Right renal cortex interstitium (tissue), 3 donors: ENCODE measurements at places on chromosomes 6 and 20. TPM values are rescaled to one million over a fixed set of nuclear protein-coding genes. Genes with fewer than 3 reads are reported as not detected.

Gene HEY2
- 7.6 TPM for polyA plus RNA-seq

Gene HMGN3
- 401 TPM for polyA plus RNA-seq

DNA sequence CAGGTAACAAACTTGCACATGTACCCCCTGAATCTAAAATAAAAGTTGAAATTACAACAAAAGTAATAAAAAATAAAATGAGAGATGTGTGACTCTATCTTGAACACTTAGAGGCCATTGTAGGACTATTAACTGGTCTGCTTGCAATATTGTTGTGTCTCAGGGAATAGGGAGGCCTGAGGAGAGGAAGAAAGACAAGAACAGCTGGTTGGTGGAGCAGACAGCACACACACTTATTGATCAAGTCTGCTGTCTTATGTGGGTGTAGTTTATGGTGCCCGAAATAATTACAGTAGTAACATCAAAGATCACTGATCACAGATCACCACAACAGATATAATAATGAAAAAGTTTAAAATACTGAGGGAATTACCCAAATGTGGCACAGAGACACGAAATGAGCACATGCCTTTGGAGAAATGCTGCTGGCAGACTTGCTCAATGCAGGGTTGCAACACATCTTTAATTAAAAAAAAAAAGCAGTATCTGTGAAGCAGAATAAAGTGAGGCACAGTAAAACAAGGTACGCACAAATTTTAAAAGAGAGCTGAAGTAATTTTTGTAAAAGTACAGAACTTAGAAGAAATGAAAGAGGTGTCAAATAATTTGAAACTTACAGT is 110.1 kb upstream of the HDAC2 start:
- DNase-seq: no peak

DNA sequence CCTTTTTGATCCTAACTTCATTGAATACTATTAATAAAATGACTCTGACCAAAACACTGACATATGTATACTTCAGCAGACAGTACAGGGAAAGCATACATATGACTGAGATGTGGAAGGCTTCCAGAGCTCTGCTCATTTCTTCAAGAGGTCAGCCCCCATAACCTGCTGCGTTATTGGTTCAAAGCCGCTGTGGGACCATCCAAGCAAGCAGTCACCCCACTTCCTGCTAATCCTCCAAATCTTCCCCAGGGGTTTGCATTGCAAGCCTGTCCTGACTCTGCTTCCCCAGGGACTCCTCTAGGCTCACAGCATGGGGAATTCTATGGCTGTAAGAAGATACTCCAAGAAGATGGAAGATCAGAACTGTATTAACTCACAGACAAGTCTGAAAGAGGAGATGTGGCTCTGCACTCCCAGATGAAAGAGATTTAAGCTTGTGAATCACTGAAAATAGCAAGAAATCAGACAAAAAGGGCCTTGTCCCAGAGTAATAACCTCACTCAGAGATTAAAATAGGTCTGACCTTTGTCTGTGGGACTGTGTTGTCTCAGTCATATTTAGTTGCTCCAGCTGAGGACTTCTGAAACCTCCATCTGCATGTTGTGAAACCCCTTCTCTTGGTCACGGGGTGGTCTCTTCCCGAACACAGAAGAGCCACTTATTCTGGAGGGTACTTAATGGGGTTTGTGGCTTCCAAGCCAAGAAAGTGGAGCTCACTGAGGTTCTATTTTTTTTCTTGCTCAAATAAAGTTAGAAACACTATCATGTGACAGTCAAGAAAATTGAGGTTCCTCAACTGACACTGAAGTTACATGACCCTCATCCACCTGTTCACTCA is 101.5 kb upstream of the MARCKS start:
- no peak for DNase-seq

GRCh38 chr6:80366714-80367113 is 260.2 kb downstream of the BCKDHB start:
- no peak for DNase-seq

- no peak for DNase-seq
Measured at GRCh38 chr6:81758221-81758620, 5.7 kb upstream of the TENT5A start.

DNA sequence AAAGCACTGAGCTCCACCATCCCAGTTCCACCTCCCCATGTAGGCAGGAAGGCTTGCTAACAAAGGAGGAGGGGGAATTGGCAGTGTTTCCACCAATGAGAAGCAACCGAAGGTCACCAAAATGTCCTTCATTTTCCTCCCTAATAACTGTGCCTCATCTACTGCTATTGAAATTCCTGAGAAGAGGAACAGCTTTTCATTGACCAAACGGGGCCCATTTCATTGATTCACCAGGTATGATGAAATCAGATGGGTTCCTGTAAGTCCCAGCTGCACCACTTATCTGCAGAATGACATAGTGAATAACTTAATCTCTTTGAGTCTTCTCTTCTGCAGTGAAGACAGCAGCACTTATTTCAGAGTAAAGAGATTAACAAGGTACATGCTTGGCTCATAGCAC is 17.3 kb downstream of the TREM1 start:
- no peak for DNase-seq

- no peak for DNase-seq
Measured at GRCh38 chr6:54057058-54057457, 54.2 kb upstream of the MLIP start.

- DNase-seq: no peak
Measured at GRCh38 chr6:9332241-9332780, 897.0 kb upstream of the SLC35B3 start.
